ENCODE measurements at places on chromosomes 5 and 9.

DNA sequence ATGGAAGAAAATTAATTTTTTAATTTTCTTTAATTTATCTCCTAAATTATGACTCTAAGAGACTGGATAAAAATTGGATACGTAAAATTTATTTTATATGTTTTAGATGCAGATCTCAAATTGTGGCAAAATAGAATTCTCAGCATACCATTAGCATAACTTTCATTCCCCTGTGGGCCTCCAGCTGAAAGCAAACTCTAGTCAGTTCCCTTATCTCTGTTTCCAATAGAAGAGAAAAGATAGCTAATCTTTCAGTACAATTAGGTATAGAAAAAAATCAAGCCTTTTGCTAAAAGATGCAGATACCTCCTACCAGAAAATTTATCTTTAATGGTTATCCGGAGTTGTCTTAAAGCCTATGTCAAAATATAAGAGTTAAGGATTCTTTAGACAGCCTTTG, 1530.6 kb downstream of the EFNA5 start:
- DNase-seq: no peak

DNA sequence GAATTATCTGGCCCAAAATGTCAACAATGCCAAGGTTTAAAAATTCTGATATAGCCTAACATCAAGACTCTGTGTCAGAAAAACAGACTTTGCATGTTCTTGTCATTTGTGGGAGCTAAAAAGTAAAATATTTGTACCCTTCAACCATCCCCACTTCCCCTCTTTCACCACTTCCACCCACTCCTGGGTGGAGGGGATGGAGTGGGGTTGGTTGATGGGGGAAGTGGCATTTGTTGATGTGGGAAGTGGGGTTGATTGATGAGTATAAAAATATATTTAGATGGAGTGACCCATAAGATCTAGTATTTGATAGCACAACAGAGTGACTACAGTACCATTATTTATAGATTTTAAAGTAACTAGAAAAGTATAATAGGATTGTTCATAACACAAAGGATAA, 55.0 kb upstream of the C9orf72 start:
- DNase-seq: no peak

DNA sequence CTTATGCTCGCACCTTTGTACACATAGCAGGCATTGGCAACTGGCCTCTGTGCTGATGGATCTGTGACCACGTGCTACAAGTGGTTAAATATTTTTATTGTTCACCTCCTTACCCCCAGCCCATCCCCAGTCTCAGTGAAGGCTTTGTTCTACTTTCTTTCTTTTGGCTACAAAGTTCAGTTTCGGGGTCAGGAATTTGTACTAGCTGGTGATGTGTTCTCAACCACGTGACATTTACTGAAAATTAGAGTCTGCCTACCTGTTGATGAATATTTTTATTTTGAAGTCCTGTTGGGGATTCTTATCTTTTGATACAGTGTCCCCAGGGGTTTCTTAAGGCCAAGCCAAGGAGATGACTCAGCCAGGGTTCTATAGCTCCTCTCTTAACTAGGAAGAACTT, 47.8 kb downstream of the C9orf57 start:
- DNase-seq: no peak

DNA sequence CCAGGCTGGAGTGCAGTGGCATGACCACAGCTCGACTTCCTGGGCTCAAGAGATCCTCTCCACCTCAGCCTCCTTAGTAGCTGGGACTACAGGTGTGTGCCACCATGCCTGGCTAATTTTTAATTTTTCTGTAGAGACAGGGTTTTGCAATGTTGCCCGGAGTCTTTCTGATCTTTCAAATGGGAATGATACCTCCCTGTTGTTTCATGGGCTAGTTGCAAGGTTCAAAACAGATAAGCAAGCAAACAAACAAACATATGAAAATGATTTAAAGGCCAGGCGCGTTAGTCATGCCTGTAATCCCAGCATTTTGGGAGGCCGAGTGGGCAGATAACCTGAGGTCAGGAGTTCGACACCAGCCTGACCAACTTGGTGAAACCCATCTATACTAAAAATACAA, 45.3 kb upstream of the PLPP1 start:
- no peak for DNase-seq

DNA sequence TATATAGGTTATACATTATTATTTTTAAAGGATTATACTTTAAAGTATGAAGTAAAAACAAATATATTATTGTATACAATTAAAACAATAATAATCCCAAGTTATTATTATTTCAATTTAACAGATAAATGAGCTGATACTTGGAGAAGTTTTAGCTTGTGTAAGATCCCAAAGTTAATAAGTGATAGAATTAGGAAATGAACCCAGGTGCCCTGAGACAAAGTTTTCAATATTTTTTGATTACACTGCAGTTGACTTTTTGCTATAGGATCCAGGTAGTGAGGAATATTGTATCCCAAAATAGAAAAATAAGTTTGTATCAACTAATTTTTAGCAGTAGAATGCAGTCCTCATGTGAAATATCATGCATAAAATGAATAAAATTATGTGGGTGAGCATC, 543.2 kb upstream of the ZNF608 start:
- no peak for DNase-seq

- DNase-seq: no peak
Observed at GRCh38 chr9:88420227-88420626, 32.0 kb downstream of the SPIN1 start.

GRCh38 chr9:24071091-24071490, 245.1 kb upstream of the ELAVL2 start:
- no peak for DNase-seq

DNA sequence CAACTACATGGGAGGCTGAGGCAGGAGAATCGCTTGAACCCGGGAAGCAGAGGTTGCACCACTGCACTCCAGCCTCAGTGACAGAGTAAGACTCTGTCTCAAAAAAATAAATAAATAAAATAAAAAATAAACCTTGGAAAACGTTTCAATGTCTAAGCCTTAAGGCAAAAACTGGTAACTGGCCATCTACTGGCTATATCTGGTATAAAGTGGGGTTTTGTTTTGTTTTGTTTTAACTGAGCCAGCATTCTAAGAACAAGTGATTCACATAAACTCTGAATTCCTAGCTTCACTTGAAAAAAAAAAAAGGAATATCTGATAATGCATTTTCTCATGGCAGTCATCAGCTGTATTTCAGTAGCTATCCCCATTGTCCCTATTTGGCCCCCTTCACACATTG, 126.1 kb upstream of the EFNA5 start:
- DNase-seq: no peak

DNA sequence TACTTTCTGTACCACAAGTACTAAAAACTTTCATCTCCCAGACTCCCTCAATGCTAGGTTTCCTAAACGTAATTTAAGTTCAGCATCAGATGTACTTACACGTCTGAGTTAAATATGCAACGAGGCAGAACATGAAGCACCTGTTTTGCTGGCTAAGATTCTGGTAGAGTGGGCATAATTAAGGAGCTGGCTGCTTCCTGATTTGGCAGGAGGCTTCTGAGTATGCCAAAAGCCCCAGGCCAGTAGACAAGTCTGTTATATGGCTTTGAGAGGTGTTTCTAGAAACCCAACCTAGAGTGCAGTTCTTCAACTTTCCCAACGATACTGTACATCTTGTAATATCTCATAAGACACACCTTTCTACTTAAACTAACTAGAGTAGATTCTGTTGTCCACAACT, 13.6 kb downstream of the TICAM2 start:
- no peak for DNase-seq

- no peak for DNase-seq
Observed at GRCh38 chr5:42592401-42593140, 164.0 kb upstream of the CCDC152 start.

DNA sequence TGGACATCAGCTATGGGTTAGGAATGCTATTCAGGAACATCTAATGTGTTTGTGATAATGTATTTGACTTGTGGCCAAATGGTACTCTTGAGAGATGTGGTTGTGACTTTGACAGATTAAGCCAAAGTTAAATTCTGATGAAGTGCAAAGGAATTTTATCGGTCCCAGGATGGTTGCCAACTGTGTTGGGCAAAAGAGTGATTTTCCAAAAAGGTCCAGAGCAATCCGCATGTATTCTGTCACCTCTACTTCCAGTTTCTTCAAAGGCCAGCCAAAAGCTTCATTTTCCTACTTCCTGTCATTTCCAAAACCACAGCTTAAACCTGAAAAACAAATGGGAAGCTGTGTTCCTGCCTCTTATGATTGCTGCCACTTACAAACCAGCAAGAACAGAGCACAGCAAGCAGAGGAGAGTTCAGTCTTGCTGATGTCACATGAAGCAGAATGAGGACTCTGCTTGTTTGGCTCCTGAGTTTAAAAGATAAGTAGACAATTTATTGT, 59.8 kb downstream of the MARCHF3 start:
- DNase-seq: no peak

DNA sequence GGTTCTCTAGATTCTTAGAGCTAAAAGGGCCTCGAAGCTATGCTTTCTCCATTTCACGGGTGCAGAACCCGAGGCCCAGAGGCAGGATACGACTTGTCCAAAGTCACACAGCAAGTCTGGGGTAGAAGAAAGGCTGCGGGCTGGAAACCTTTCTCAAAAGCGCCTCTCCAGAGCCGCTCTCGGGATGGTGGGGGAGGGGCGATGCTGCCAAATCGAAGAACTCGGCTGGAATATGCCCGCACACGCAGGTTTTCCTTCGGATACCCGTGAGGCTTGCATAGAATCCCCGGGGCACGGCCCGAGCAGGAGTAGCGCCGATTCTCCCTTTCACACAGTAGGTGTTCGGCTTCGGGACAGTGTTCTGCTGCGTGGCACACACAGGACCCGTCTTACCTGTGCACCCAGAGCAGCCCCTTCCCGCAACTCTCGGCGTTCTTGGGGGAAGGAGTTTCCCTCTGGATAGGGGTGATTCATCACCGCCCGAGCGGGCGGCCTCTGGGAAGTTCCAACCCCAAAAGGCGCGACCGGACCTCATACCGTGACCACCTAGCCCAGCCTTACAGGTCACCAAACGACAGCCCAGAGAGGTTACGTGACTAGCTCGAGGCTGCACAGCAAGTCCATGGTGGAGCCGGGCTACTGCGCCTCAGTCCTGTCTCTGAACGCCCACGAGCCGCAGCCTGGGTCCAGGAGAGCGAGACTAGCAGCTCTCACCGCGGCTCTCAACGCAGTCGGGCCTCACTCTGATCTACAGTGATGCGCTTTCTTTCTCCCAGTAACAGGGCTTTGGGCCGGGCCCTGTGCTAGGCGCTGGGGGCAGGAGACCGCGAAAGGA, 4.1 kb downstream of the PAX5 start:
- no peak for DNase-seq

DNA sequence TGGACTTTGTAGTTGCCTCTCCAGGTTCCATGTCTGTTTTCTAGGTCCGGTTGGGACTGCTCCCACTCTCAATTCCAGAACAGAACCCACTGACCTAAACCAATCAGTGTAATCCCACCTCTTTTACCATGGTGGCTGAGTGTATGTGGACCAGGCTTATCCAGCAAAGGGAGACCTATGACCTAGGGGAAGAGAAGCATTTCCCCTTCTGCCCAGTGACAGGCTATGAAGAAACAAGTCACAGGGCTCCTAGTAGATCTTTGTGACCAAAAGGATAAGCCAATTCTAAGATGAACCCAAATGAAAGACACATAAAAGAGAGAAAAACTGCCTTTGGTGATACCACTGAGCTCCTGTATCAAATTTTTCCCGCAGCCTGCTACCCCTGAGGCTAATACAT, 6.3 kb downstream of the NMRK1 start:
- DNase-seq: no peak

DNA sequence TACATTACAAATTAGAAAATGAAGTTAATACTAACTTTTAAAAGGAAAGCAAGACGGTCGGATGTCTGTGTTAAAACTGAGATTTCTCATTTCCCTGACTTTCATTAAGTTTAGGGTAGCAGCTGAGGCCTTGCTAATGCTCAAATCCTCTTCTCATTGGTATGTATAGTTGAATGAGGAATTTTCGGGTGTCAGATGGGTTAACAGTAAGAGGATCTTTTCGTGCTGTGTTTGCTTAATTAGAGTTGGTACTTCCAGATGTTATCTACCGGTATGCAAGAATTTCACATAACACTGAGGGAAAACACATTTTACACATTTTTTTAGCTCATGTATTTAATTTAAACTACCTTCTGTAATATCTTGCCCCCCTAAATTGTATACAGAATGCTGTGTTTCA, 168.2 kb upstream of the CTNND2 start:
- no peak for DNase-seq

DNA sequence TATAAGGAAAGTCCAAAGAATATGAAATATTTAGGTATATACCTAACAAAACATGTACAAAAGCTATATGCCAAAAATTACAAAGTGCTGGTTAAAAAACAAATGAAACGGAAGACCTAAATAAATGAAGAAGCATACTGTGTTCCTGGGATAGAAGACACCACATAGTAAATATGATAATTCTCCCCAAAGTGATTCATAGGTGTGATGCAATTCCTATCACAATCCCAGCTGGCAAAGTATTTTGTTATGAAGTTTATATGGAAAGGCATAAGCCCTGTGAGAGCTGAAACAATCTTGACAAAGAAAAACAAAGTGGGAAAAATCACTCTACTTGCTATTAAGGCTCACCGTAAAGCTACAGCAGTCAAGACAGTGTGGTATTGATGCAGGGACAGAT, 2.6 kb upstream of the SMIM23 start:
- DNase-seq: no peak

DNA sequence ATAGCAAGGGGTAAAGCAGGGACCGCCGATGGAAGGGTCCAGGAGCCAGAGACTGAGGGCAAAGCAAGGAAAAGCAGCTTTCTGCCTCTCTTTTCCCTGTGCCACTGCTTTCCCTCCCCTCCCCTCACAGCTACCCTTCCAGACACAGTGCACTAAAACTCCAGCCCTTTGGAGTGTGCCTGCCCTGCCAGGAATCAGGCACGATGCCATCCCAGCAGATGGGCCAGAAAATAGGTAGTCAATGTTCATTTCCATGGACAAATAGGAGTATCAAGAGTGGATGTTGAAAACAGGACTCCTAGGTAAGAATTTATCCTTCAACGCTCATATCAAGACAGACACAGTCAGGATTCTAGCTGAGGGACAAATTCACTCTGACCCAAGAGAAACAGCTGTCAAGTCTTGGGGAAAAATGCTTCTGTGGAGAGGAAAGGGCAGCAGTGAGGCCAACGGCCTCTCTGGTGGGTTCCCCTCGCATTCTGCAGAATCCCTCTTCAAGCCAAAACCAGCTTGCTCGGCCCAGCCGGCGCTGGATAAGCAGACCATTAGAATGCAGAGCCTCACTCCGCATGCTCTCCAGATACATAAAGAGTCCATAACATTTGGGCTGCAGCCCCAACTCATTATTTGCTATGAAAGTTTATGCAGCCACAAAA, 138.0 kb downstream of the CAAP1 start:
- DNase-seq: no peak

GRCh38 chr5:150759334-150759583, 442 bp upstream of the DCTN4 start:
- DNase-seq: no peak

GRCh38 chr5:110045158-110045557, 355.4 kb downstream of the MAN2A1 start:
- DNase-seq: no peak

DNA sequence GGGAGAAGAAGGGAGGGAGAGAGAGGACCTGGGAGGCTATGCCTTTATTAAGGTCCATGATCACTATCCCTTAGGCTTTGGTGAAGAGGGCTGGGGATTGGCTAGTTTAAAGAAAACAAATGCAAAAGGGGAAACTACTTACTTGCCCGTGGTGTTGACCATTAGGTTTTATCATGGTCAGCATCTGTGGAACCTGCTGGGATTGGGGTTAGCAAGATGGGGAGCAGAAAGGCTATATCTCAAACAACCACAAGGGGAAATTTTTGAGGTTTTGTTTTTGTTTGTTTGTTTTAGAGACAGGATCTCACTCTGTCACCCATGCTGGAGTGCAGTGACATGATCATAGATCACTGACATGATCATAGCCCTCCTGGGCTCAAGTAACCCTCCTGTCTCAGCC, 9.0 kb upstream of the RAD23B start:
- no peak for DNase-seq
